ENCODE measurements at places on chromosomes 4 and X. TPM values are rescaled to one million over a fixed set of nuclear protein-coding genes. Genes with fewer than 3 reads are reported as not detected.
A peak's percentile ranks its signal among the peaks of the same experiment; 100 is the strongest.

The AR gene
- total RNA-seq: 11.3 TPM

DNA sequence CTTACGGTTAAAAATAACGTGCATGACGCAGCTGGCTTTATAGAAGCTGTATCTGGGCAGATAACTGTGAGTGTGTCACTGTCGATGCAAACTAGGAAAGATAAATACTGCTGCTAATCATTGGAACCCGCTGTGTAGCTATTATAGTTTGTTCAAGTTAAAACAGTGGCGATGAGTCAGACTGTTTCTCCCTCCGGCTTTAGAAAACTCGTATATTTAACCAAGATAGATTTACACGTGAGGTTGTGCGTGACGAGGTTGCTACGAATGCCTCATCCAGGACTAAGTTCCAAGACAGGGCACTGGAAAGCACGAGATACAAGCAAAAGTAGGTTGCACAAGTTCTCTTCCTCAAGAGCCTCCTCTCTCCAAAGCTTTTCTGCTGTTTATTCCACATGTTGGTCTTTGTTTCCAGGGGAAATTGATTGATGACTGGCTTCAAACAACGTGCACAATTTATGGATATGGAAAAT is 270.7 kb downstream of the FBXW7 start:
- no peak for DNase-seq

The VCX gene
- not detected for total RNA-seq

DNA sequence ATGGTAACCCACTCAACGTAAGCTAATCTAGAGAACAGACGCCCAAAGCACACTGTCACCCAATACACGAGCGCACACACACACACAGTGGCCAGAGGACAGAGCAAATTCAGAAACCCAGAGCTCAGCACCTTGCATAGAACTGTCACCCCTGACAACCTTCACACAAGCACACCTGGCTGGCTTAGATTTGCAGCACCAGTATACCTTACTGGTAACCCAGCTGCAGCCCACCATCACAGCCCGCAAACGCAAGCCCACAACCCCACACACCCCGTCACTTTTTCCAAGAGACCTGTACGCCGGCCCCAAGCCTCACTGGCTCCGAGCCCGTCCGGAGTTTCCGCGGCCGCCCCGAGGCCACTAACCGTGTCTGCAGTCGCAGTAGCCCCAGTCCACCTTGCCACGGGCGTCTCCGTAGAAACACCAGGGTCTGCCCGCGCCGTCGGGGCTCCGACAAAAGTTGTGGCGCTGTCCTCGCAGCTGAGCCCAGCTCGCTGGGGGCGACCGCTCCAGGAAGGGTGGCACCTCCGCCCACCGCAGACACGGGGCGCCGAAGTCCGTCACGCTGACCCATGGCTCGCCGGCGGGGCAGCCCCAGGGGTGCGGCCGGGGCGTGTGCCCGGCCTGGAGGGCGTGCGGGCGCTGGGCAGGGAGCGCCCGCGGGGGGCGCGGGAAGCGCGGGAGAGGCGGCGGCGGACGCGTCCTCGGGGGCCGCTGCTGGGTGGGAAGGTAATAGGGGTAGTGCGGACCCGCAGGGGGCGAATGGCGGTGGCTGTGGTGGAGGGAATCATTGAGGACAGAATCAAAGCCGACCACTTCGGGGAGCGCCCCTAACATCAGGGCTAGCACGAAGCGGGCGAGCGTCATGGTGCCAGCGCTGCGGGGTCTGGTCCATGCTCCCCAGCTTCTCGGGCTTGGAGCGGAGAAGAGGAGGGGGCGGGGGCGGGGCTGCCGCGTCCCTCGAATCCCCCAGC is 664 bp downstream of the PRSS12 start:
- peak; percentile 67 for DNase-seq

The TGIF2LX gene
- total RNA-seq: not detected

The ANK2 gene
- total RNA-seq: 7.7 TPM
